ENCODE measurements at places on chromosomes 1 and 21. TPM values are rescaled to one million over a fixed set of nuclear protein-coding genes. Genes with fewer than 3 reads are reported as not detected.

KRTAP21-2 gene
- total RNA-seq: not detected

TRAF3IP3 gene
- not detected for total RNA-seq

C1orf167 gene
- total RNA-seq: not detected

CTSE gene
- not detected for total RNA-seq

KCNN3 gene
- 0.32 TPM for total RNA-seq

TRIM45 gene
- 2.4 TPM for total RNA-seq

OTUD7B gene
- total RNA-seq: 13.1 TPM

SPOCD1 gene
- total RNA-seq: 47.8 TPM

ZNF683 gene
- not detected for total RNA-seq

ZNF593OS gene
- total RNA-seq: not detected
